Activated CD8-positive, alpha-beta memory T cell treated with anti-CD3 and anti-CD28 coated beads for 24 hours (primary cell): ENCODE measurements at places on chromosomes 2 and 18.

- no peak for DNase-seq
These were observed 41.5 kb upstream of the MMADHC start for GRCh38 chr2:149629026-149629425.

- DNase-seq = no peak
These were observed 147.8 kb downstream of the VAPA start for GRCh38 chr18:10061566-10062140.

GRCh38 chr2:85779641-85780315, 26.0 kb downstream of the ATOH8 start:
- no peak for DNase-seq

DNA sequence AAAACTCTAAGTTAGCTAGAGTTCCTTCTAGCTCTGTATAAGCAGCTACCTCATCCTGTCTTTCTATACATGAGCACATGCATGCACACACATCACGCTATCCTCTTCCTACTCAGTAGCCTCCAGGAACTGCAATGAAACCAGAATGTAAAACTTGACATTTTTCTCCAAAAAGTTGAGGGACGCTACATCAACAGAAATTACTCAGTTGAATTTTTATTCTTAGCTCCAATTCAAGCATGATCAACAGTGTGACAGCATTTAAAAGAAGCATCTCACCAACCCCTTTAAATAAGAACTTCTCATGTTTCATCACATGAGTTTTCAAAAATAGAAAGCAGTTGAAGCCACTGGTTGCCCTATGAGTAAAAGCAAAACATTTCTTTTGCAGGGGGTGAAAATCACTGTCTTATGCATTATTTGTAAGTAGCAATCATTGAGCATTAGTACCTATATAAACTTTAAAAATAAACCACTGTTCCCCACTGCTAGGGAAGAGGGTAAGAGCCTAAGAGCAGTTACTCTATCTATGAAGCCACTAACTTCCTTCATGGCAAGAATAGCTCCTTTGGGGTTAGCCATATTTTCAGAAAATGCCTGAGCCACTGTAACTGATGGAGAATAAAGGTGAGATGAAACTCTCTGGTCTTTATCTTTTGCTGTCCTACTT, 77.9 kb upstream of the ARL5A start:
- DNase-seq = no peak

- DNase-seq = no peak
These were observed 184.0 kb downstream of the CELF4 start for GRCh38 chr18:37381554-37381953.

DNA sequence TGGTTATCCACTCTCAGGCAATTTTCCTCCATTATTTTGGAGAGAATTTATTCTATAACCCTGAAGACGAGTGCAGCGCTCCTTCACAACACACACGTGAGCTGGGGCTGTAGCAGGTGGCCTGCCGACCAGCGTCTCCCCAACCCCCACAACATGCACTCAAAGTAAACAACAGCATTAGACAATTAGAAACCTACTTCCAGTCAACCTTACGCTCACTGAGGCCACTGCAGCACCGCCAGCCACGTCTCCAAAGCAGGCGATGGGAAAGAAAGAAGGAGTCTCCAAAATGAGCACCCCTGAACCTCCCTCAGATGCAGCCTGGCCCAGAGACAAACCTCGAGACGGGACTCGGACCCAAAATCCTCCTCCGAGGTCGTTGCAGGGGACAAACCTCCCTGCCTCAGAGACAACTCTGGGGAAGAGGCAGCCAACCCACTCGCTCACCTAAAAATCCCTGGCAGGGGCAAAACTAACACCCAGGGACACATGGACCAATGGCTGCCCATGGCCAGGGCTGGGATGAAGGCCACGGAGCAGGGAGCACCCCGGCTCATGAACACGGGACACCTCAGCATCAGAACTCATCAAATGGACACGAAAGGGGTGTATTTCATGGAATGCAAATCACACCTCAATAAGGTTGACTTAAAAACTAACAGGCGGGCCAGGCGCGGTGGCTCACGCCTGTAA, 2.6 kb downstream of the SLC66A2 start:
- peak; percentile 47 for DNase-seq

DNA sequence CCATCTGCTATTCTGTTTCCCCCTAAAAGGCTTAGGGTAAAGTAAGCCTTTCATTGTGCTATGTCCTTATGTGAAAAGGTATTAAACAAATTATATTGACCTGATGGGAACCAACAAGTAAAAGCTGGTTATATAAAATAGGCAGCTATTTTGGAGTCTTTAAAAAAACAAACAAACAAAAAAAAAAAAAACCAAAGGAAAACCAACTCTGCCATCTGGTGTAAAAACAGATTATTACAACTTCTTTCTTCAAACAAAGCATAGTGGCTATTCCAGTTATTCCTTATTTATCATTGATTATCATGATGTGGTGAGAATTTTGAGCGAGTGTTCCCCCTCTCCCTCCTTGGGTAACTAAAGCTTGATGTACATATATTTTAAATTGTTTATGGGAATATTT, 122.3 kb upstream of the FHL2 start:
- DNase-seq = no peak
